AG20443 (cell line): ENCODE measurements at places on chromosomes 7 and 10.

GRCh38 chr10:75544386-75544785 is 113.0 kb downstream of the LRMDA start:
- DNase-seq, result no peak

DNA sequence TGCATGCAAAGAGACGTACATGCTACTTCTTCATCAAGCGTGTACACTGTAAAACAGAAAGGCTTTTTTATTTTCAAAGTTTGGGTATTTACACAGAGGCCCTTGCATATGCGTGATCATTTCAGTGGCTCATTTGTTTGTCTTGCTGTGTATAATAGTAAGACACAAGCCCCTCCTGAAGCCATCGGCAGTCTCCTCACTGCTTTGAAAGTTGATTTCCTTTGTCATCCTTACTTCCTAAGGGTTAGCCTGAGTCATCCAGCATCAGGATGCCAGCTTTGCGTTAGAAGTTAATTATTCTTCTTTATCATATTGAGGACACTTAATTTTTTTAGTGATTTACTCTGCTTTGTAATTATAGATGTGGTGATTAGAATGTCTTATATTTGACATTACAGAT is 72.5 kb upstream of the CTBP2 start:
- no peak for DNase-seq

DNA sequence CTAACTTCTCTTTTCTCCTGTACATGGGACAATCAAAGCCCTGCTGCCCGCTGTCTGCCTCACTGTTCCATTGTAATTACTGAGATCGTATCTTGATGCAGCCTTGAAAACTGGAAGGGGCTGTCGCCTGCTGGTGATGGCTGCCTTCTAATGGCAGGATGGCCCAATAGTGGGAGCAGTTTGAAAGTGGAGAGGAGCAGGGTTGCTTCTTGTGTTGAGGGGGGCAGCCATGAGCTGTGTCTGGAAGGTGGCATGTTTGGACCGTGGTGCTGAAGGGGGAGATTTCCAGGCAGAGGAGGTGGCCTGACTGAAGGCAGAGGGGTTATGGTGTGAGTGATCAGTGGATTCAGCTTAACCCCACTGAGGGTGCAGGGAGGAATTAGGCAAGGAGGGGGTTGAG is 8.1 kb downstream of the WDFY4 start:
- no peak for DNase-seq

- DNase-seq, result no peak
Measured at GRCh38 chr7:55469721-55470120, 102.6 kb downstream of the VOPP1 start.

DNA sequence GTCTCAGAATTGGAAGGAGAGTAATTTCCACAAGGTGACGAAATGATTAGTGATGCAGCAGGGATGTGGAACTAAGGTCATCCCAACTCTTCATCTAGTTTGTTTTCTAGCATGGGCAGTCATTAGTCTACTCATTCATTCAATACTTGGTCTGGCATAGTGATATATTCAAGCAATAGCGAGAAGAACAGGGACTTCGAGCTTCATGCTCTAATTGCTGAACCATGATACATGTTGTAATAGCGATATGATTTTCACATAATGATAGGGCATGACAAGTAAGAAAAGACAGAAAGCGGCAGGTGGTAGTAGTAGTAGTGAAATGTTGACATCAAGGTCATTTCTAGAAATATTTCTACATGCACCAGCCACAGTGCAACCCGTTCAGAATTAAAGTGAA is 652.1 kb downstream of the PHTF2 start:
- DNase-seq, result no peak

GRCh38 chr10:76334255-76334654 is 902.8 kb downstream of the LRMDA start:
- no peak for DNase-seq

- no peak for DNase-seq
Measured at GRCh38 chr7:83119026-83119382, 43.7 kb downstream of the PCLO start.

GRCh38 chr7:133479456-133480065 is 226.7 kb downstream of the EXOC4 start:
- no peak for DNase-seq

DNA sequence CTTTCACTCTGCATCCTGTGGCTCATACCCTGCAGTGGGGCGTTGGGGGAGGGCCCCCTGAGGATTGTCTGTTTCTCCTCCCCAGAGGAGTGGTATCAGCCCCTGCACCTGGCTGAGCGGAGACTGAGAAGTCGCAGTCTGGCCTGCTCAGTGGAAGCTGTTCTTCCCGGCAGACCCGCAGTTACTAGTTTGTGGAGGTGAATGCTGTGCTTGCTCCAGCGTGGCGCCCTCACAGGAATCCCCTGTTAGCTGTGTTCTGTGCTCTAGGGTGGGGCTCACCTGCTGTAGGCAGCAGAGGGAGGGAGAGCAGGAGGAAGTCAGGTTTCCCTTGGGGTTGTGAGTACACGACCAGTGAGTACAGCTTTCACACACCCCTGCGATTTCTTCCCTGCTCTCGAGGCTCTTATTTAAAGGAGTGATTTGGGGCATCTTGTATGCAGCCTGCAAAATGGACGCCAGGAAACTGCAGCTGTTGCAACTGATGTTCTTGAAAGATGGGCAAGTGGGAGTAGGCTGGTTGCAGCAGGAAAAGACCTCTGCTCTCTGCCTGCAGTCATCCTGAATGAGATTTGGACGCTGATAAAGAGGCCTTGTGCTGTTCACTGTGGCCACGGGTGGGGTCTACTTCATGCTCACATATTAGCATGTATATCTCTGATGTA is 66.4 kb downstream of the HK1 start:
- DNase-seq, result no peak

DNA sequence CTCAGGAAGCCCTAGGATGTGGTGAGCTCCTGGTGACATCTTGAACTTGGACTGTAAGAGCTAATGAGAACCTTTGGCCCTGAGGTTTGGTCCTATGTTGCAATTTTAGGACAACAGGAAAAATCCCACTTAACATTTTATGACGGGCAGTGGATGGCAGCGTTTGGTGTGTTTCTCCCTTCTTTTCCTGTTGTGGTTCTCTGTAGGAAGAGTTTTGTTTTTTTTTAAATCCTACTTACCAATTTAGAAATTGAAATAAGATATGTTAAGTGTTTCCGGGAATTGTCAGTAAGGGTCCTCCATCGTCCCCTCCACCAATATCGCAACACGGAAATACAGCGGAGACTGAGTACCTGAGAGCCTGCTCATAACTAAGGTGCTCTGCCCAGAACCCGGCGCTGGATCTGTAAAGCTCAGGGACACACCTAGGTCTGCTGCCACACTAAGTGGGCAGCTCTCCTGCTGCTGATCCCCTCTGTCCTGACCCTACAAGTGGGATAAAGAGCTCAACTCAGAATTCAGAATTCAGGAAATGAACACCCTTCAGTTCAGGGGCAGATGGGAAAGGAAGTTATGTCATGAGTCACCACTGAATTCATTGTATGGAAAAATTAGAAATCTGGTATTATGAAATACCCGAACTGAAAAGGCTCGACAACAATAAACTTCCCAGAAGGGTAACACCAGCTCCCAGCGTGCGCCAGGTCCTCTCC is 9.1 kb upstream of the PROSER2 start:
- DNase-seq, result no peak

GRCh38 chr10:29703271-29703670 is 68.5 kb upstream of the SVIL start:
- no peak for DNase-seq

DNA sequence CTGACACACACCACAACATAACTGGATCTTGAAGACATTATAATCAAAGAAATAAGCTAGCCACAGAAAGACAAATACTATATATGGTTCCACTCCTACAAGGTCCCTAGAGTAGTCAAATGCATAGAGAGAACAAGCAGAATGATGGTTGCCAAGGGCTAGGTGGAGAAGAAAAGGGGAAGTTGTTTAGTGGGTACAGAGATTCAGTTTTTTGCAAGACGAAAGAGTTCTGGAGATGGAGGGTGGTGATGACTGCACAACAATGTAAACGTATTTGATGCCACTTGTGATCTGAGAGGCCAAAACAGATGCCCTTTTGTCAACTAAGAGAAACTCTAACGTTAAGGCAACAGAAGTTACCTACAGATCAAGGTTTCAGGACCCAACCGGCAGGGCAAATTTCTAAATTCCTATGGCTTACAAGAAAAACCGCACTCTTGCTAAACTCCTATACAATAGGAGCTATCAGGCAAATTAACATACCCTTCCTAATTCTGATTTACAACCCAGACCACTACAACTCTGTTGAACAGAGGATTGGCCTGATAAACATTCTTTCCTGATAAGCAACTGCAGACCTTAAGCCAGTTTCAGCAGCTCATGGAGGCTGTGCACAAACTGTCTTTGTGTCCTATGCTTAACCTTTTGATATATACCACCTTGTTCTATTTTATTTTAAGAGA is 69.0 kb downstream of the FAM107B start:
- no peak for DNase-seq

DNA sequence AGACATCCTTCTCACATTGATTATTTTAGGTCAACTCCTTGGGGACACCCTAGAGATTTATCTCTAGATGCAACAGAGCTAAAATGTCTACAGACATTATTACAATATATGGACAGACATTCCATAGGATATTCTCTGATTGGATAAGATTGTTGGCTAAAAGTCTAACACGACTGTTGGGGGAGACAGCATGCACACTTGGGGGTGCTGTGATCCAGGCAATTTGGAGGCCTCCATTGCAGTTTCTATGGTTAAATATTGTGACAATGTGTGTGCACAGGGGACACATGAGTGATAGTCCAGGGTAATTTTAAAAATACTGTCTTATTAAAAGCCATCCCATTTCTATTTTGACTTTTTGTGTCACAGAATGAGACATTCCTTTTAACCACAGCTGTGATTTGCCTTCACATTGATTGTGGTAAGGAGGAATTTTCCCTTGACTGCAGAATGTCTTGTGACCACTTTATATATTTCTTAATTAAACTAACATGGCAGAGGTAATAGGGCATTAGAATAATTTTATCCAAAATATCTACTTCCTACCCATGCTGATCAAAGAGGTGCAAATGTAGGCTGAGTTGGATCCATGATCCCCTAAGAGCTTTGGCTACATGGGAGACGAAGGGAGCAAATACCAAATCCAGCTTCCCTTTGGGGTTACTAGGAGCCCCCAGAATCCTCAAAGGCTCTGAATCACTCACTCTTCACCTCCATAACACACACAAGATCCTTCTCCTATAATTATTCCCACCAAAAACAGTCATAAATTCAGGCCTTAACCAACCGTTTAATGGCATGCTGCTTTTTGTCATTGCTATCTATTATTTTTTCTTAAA is 7.3 kb downstream of the TFPI2 start:
- DNase-seq, result no peak

DNA sequence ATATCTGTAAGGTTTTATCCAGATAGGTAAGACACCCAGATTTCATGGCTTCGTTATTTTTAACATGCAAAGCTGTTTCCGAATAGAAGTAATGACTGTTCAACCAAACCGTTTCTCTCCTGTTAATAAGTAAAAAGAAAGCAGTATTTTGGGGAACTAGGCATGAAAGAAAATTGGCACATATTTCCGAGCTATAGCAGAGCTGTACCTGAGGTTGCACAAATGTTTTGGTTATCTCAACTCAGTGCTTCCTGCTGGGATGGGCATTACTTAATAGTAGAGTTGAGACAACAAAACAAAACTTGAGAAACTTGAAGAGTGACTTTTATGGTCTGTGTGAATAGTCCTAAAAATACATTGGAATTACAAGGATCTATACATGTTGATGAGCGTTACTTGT is 564.3 kb upstream of the SORCS1 start:
- DNase-seq, result no peak

GRCh38 chr10:14549496-14549895 is 218.8 kb upstream of the FRMD4A start:
- DNase-seq, result no peak

GRCh38 chr7:113128031-113128430 is 9.7 kb upstream of the SMIM30 start:
- DNase-seq, result peak; percentile 21

DNA sequence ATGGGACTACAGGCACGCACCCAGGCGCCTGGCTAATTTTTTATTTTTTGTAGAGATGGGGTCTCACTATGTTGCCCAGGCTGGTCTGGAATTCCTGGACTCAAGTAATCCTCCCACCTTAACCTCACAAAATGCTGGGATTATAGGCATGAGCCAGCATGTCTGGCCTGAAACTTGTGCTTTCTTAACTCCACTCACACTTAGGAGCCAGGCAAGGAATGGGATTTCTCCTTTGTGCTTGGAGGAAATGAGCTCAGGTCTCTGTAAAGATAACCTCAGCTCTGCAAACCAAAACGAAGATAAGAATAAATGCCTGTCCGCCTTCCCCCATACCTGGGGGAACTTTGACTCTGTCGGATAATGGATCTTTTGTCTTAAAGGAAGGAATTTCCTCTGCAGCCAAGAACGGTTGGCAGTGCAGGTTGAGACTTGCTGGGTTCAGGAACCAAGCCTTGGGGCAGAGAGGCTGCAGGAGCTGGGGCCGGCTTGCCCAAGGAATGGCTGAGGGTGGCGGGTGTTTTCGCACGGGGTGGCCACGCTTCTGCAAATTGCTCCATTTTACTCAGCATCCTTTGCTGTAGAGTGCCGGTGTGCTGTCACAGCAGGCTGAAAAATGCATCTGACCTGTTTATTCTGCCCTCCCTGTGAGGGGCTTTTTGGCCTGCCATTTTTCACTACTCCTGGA is 174.2 kb downstream of the KIAA1217 start:
- no peak for DNase-seq

- no peak for DNase-seq
Measured at GRCh38 chr10:24569330-24569796, 154.3 kb downstream of the ARHGAP21 start.

- DNase-seq, result no peak
Measured at GRCh38 chr7:21071561-21072501, 285.1 kb upstream of the SP8 start.

DNA sequence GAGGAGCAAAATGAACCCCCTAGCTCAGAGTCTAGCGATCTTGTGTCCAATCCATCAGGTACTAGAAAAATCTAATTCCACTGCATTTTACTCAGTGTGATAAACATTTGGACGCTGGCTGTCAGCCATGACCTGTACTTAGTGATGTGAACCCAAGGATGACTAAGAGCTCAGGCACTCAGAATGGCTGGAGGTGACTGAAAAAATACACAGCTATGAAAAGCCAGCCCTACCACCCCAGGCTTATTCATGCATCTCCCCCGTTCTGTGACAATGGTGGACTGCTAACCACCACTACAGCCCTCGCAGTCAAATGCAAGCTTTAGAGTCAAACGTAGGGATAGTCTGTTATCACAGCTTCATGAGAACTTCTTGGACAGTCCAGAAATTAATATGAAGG is 14.9 kb downstream of the AFAP1L2 start:
- DNase-seq, result no peak

- DNase-seq, result no peak
Measured at GRCh38 chr10:64397125-64397524, 875.9 kb downstream of the REEP3 start.

- DNase-seq, result no peak
Measured at GRCh38 chr10:67771200-67771599, 66.8 kb downstream of the DNAJC12 start.

- DNase-seq, result no peak
Measured at GRCh38 chr7:73437621-73438416, 4.2 kb downstream of the FZD9 start.

- no peak for DNase-seq
Measured at GRCh38 chr10:49303711-49304110, 4.7 kb downstream of the C10orf71 start.
